ENCODE measurements at places on chromosomes 12 and 14. TPM values are rescaled to one million over a fixed set of nuclear protein-coding genes. Genes with fewer than 3 reads are reported as not detected.

Gene OTUB2
- 0.86 TPM for total RNA-seq

Gene TMEM253
- not detected for total RNA-seq

Gene TOMM20L
- total RNA-seq: not detected

Gene TESPA1
- total RNA-seq: 80.5 TPM

Gene CYP46A1
- total RNA-seq: 0.19 TPM

Gene CCDC198
- total RNA-seq: not detected

Gene GLIPR1L2
- total RNA-seq: not detected

Gene VWF
- 0.04 TPM for total RNA-seq

Gene TMEM179
- total RNA-seq: not detected

Gene GPR135
- total RNA-seq: 1.6 TPM

Gene C12orf54
- total RNA-seq: not detected

Gene SLCO1A2
- total RNA-seq: not detected

Gene TMED10
- 184 TPM for total RNA-seq

Gene OR4N5
- total RNA-seq: not detected

Gene B4GALNT3
- 2.2 TPM for total RNA-seq

Gene GPR132
- 41.4 TPM for total RNA-seq

Gene GLT8D2
- 0.10 TPM for total RNA-seq

Gene CYP27B1
- total RNA-seq: 10.8 TPM

Gene POTEG
- not detected for total RNA-seq

Gene JPH4
- total RNA-seq: 0.52 TPM

Gene PPP1R1A
- not detected for total RNA-seq

Gene MMP14
- 0.76 TPM for total RNA-seq

Gene MSRB3
- total RNA-seq: not detected

Gene ACOT4
- 4.0 TPM for total RNA-seq

Gene OR4K2
- total RNA-seq: not detected

Gene STAB2
- total RNA-seq: not detected

Gene TMEM119
- total RNA-seq: not detected

Gene ZNF664
- 74.6 TPM for total RNA-seq

Gene GYS2
- total RNA-seq: not detected

Gene P2RX4
- 30.7 TPM for total RNA-seq

Gene EML1
- total RNA-seq: 1.3 TPM

Gene KRT79
- total RNA-seq: 0.44 TPM

Gene REM2
- total RNA-seq: not detected

Gene OTOGL
- total RNA-seq: not detected

Data from activated CD8-positive, alpha-beta memory T cell treated with anti-CD3 and anti-CD28 coated beads for 36 hours (primary cell).